Stimulated activated naive CD4-positive, alpha-beta T cell treated with Interleukin-2 at 50 U/mL for 16 hours (primary cell): ENCODE measurements at places on chromosomes 12 and 14.

GRCh38 chr12:19095331-19095730 lies 34.2 kb upstream of the PLEKHA5 start:
- DNase-seq = no peak

GRCh38 chr14:92502541-92503286 lies 10.9 kb upstream of the RIN3 start:
- no peak for DNase-seq

DNA sequence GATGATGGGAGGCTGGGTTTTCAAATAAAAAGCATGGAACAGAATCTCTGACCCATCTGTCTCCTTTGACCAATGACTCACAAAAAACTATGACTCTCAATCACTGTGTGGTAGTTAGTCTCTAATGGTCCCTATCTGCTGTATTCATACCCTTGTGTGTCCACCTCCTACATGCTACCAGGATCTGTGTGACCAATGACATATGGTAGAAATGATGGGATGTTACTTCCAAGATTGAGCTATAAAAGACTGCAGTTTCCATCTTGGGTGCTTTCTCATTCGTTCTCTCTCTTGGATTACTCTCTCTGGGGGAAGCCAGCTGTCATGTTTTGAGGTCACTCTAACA lies 144.7 kb upstream of the BTG1 start:
- DNase-seq = no peak

GRCh38 chr12:76028571-76029277 lies 2.9 kb downstream of the PHLDA1 start:
- DNase-seq = no peak

- no peak for DNase-seq
Measured at GRCh38 chr12:98274430-98275130, 240.8 kb upstream of the TMPO start.

DNA sequence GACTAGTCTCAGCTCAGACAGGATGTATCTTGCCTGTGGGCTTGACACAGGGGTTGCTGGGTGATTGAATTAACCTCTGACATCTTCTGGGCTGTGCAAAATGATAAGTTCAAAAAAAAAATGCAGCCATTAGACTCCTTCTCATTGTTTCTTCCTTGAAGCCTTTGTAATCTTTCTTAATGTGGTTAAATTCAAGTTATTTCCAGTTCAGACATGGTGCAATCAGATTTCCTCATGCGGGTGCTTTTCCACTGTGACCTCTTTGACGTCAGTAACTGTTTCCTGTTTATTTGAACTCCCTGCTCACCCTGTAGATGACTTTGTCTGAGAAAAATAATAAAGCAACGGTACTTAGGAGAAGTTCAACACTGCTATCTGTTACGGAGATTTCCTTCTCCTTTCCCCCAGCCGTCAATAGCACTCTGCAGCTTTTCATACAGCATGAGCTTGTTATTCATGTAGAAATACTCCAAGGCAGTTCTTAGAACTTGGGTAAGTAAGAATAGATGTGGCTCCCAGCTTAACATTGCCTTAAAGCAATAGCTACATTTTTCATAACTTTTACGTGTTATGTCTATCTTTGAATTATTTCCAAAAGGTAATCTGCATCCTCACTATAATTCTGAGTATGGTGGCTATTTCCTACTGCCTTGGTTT lies 155.5 kb downstream of the PRKCH start:
- peak; percentile 37 for DNase-seq

DNA sequence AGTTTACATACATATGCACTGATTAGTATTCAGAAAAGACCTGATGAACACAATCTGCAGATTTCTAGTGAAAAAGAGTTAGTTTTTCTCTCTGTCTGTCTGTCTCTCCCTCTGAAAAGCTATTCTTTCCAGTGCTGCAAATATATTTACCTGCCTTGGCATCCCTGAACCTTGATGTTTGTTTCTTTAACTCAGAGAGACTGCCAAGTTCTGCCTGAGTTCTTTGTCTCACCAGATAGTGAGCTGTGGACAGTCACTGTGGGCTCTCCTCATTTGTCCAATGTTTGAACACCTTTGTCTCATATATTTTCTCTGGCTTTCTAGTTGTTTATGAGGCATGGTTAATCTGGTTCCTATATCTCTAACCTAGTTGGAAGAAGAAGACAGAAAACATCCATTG lies 250.4 kb downstream of the SOX5 start:
- DNase-seq = no peak
